ENCODE measurements at places on chromosomes 2 and 18.

DNA sequence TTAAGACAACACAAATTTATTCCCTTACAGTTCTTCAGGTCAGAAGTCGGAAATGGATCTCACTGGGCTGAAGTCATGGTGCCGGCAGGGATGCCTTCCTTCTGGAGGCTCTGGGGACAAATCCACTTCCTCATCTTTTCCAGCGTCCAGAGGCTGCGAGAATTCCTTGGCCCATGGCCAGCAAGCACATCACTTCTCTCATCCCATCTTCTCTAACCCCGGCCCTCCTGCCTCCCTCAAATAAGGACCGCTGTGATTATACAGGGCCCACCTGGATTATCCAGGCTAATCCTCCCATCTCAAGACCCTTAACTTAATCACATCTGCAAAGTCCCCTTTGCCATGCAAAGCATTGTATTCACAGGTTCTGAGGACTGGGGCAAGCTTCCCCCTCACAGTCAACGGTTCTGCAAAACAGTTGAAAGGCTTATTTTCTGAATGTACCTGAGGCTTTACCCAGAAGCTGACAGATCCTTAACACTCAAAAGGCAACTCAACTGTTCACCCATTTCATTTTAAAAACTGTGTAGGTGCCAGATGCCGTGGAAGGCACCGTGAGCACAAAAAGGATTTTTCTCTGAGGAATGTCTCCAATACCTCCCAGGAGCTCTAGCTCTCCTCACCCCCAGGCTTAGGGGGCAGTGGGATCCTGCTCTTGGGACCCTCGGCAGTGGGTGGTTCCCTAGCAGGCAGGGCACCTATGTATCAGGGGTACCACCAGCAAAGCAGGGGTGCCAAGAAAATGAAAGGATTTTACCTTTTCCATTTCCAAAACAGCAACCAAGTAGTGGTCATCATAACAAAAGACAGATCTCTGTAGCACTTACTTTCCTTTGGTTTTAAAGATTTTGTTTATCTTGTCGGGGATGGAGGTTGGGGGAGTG lies 84.0 kb downstream of the KCTD1 start:
- no peak for DNase-seq

DNA sequence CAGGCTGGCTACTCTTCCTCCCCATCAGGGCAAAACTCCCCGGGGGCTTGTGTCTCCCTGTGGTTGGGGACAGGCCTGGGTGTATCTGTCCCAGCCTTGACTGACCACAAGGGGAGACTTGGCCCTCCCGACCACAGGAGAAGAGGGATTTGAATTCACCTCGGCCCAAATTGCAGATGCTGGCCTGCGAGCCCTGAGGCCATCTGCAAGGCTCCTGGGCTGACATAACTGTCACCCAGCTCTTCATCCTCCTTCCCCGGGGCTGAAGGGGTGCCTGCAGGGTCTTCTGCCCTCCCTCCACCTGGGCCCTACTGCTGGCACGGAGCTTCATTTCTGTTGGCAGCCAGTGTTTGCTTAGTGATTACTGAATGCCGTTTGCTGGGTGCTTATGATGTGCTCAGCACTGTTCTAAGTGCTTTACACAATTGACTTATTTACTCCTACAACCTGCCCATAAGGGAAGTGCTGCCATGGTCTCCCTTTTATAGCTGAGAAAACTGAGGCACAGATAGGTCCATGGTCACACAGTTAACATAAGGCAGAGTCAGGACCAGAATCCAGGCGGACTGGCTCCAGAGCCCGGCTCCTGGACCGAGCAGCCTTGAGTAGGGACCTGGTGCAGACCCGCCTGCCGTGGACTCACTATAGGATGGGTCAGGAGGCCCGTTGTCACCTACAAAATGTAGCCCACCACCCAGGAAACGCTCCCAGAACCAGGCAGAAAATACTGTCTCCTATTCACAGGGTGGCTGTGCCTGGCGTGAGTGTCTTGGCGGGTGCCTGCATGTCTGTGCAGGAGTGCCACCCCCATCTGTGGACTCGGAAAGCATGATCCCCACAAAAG lies 18.9 kb downstream of the STEAP3 start:
- DNase-seq = no peak

DNA sequence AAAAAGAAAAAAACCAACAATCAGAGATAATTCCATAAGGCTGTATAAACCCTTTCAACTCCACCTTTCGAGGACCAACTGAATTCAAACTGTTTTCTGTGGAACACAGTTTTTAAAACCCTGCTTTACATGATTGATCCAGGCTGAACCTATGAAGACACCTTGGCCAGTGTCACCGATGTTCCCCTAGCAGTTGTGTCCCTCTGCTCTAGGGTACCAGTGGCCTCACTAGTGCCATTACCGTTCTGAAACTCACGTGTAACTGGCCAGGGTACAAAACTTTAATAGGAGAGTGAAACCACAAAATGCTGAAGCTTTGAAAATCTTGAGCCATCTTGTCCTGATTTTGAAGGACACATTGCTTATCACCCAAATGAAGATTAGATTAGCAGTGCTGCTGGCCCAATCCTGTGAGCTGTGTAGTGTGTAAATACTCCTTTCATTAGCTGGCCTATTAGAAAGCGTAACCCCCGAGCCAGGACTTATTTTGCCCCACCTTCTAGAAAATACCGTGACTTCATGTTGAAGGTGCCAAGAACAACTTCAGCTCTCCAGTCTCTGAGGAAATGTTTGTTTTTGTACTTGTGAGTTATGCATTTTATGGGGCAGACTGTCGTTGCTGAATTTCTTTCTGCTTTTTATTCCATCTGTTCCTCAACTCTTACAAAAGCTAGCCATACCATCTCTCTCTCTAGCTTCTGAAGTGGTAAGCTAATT lies 147.8 kb upstream of the MAP3K20 start:
- DNase-seq = peak; percentile 72

DNA sequence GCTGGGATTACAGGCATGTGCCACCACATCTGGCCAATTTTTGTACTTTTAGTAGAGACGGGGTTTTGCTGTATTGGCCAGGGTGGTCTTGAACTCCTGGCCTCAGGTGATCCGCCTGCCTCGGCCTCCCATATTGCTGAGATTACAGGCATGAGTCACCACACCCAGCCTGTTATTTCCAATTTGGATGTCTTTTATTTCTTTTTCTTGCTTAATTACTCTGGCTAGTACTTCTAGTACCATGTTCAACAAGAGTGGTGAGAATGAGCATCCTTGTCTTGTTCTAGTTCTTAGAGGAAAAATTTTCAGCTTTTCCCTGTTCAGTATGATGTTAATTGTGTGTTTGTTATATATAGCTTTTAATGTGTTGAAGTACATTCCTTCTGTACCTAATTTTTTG lies 23.4 kb downstream of the CCDC138 start:
- DNase-seq = no peak

GRCh38 chr18:42480441-42480840 lies 525.4 kb downstream of the PIK3C3 start:
- no peak for DNase-seq

DNA sequence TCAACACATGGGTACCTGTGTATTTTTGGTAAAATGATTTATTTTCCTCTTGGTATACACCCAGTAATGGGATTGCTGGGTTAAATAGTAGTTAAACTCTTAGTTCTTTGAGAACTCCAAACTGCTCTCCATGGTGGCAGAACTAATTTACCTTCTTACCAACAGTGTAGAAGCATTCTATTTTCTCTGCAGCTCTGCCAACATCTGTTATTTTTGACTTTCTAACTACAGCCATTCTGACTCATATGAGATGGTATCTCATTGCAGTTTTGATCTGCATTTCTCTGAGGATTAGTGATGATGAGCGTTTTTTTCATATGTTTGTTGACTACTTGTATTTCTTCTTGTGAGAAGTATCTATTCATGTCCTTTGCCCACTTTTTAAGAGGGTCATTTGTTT lies 180.6 kb downstream of the FSIP2 start:
- DNase-seq = no peak

GRCh38 chr2:217950401-217950871 lies 52.4 kb downstream of the TNS1 start:
- DNase-seq = no peak

- no peak for DNase-seq
Measured at GRCh38 chr2:10317646-10318045, 14.9 kb downstream of the HPCAL1 start.

- no peak for DNase-seq
Measured at GRCh38 chr18:12968115-12968514, 20.3 kb downstream of the SEH1L start.

Measured in adrenal gland (tissue), 19 donors.